ENCODE measurements at places on chromosomes 1 and 21.

- no peak for DNase-seq
These were observed 415.6 kb upstream of the KAZN start for GRCh38 chr1:14182856-14183255.

GRCh38 chr1:224569276-224569675, 46.8 kb upstream of the CNIH3 start:
- DNase-seq: no peak

GRCh38 chr1:185864331-185864730, 130.1 kb downstream of the HMCN1 start:
- no peak for DNase-seq

DNA sequence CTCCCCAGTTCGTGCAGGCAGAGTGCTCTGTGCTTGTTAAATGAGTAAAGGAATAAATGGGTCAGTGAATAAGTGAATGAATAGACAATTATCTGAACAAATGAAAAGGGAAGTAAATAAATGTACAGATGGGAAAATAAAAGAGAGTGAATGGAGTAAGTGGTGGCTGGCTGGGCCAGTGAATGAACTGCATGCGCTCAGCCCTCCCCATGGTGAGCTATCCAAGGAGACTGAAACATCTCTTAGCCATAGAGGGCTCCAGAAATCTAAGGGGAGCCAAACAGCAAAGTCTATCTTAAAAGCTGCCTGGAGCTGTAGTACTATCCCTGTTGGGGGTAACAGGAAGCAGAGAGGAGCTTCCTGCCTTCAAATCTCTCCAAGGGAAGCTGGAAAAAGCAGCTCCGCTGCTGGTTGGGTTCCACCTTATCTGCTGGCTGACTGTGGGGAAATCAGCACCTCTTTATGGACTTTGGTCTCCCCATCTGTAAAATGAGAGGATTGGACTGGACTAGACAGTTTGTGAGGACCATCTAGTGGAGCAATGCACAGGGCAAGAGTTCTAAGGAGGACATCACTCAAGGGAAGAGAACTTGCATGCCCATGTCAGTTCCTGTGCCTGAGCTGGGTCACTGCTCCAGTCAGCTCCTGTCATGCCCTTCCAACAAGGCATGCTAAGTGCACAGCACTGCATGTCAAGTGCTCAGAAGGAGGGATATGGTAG, 77.9 kb downstream of the TRABD2B start:
- DNase-seq: no peak

GRCh38 chr1:216961516-216961915, 238.3 kb upstream of the ESRRG start:
- DNase-seq: no peak

GRCh38 chr1:22790232-22791008, 79.8 kb downstream of the EPHB2 start:
- no peak for DNase-seq

DNA sequence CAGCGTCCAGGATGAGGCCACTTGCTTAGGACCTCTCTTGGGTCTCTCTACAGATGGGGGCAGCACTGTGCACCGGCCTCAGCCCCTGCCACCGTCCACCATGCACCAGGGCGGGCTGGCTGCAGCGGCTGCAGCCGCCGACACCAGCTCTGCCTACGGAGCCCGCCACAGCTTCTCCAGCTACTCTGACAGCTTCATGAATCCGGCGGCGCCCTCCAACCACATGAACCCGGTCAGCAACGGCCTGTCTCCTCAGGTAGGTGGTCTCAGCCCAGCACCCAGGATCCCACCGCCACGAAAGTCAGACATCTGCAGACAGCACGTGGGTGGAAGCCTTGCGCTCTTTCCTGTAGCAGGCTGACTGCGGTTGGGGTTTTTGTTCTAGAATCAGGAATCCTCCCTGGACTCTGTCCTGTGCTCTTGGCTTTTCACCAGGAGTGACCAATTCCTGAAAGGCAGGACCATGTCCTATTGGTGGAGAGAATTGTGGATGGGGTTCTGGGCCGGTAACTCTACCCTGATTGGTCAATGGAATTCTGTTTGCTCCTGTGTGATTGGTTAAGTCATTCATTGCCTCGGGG, 72.5 kb downstream of the PAX7 start:
- DNase-seq: peak; percentile 9

DNA sequence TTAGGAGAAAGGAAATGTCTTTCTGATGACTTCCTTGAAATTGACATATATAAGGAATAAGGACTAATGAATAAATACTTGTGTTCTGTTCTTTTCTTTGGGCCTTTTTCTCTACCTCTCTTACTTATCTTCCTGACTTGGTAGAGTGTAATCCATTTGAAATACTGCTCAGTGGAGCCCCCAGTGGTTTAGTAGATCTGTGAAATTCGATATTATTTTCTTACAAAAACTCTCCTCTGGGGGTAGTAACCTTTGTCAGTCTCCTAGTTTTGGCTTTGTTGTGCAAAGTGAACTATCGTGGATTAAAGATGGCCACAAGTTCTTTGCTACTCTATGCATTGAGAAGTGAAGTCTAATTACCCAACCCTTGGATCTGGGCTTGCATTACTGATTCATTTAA, 48.8 kb downstream of the DUSP10 start:
- no peak for DNase-seq

- DNase-seq: no peak
These were observed 250.2 kb upstream of the FGGY start for GRCh38 chr1:59046730-59047157.

DNA sequence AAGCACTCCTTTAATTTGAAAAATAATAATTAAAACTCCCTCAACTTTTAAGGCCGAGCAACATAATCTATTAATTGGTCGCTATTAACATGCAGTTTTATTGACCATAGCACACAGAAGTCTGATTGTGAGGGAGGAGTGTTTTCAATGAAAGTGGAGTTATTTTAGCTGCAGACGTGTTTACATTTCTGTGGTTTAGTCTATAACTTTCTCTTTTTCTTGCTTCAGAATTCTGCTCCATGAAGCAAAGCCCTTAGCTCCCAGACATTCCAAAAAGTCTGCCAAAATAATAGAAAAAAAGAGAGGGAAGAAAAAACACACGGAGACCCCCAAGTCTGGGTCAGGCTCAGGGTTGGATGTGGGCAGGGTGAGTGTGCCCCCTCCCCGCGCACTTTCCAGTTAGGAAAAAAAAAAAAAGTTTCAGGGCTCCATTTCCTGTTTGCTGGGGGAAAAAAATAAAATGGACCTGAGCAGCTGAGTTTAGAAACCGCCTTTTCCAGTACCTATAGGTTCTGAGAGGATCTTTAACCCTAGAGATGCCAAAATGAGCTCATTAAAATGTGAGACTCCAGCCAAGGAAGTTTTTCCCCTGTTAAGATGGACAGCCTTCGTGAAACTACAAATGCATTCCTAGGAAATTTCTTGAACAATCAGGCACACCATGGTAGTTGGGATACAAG, 143.7 kb upstream of the ETS2 start:
- DNase-seq: peak; percentile 70

GRCh38 chr1:161106431-161106830, 8.3 kb downstream of the KLHDC9 start:
- no peak for DNase-seq

DNA sequence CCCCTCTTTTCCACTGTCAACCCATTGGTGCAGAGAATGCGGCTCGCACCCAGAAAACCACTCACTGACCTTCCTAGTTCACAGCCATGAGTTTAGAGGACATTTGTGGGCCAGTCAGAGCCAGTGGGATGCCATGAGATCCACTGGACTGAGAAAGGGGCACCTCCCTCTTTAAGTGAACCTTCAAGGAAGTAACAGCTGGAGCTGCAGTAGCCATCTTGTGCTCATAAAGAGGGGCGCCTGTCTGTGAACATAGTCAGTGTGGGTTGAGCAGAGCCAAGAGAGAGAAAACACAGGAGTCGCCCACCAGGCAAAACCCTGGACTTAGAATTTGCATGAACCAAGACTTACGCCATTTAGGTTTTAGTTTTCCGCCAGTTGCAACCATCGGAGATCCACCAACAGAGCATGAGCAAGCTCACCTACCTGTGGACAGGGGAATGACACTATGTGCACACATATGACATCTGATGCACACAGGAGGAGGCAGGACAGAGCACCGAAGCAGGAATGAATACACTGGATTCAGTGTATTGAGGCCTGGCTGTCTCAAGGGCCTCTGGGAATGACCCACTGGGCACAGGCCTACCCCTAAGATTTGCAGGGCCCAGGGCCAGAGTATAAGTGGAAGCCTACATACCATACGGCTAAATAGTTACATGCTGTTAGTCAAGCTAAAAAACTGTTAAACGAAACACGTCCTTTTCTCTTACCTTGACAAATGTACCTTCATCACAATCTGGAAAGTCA, 151.6 kb downstream of the GRIK3 start:
- DNase-seq: no peak

- no peak for DNase-seq
These were observed 556 bp downstream of the WDR77 start for GRCh38 chr1:111448482-111448917.

DNA sequence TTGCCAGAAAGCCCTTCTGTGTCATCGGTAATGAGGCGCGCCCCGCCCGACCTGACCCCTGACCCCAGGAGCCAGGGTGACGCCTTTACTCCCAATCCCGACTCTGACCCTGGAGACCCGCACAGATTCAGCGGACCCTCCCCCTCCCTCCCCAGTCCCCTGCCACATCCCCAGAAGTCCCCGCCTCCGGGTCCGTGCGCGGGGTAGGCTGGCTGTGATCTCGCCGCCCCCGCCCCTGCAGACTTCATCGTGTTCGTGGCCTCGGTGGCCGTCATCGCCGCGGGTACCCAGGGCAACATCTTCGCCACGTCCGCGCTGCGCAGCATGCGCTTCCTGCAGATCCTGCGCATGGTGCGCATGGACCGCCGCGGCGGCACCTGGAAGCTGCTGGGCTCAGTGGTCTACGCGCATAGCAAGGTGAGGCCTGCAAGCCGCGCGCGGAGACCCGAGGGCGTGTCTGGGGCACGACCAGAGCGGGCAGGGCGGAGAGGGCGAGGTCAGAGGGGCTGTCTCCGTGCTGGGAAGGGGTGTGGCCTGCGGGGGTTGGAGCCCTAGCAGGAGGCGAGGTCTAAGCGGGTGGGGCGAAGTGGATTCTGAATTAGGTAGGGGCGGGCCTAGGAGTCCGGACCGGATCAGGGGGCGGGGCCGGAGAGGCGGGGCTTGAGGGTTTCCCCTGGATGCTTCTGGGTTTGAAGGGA, 34.8 kb downstream of the KCNQ4 start:
- DNase-seq: peak; percentile 66

DNA sequence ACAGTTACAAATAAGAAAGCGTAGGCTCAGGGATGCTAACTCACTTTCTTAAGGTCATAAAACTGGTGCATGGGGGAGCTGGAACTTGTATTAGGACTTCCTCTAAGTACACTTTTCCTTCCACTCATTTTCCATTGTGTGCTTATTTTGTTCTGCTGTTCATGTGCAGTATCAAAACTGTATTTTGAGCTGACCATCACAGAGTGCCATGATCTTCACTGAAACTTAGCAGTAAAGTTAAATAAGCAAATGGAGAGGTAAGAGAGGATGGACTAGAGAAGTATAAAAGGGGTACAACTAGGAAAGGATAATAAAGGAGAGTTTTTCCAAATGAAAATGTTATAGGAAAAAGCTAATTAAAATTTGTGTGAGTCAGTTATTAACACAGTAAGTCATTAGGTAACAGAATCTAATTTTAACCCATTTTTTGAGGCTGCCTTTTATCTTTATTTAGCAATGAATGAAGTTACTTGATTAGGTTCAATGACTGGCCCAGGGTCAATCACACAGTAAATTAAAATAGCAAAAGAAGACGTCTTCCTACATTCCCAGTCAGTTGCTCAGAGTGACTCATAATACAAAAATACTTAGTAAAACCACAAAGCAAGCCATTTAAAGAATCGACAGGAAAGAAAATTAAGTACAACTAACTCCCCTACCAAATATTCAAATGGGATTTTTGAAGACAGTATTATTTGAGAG, 165.8 kb upstream of the C1orf105 start:
- DNase-seq: peak; percentile 93

GRCh38 chr1:104874044-104874443, 1124.3 kb downstream of the AMY1C start:
- no peak for DNase-seq

- DNase-seq: peak; percentile 6
These were observed 29.9 kb upstream of the DISP1 start for GRCh38 chr1:222784916-222785315.

GRCh38 chr1:117616356-117616755, 10.5 kb downstream of the TENT5C start:
- no peak for DNase-seq

- DNase-seq: peak; percentile 50
These were observed 223.0 kb downstream of the PLA2G4A start for GRCh38 chr1:187051618-187052232.

- DNase-seq: peak; percentile 62
These were observed 1588.9 kb downstream of the KCNT2 start for GRCh38 chr1:195019385-195019784.

DNA sequence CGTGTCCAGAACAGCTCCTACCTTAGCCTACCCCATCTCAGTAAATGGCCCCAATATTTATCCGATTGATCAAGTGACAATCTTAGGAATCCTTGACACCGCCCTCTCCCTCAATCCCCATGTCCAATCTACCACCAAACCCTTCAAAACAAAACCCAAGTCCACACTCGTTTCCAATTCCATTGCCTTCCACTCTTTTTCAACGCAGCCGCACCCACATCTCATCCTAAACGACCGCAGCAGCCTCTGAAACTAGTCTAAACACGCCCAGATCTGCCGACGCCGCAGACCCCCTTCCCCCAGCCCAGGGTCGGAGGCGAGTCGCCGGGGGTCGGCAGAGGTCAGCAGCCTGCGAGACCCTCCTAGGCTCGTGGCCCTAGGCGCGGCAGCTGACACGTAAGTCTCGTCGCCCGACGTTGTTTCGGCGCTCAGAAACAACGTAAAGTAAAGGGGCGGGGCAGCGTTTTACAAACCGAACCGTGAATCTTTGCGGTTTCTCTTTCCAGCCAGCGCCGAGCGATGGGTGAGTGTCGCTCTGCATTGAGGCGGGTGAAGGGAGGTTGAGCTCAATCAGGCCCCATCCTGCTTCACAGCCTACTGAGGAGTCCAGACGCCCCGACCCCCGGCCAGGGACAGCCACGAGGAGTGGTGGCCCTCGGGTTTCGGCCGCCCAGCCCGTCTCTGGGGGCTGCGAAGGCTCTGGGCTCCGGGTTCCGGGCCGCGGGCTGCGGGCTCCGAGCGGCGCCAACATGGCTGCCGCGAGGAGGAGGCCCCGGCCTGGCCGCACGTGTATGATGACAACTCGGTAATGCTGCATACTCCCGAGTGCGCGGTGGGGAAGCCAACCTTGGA, at the start of gene RPS8:
TSS of gene RPS8 (plus strand) at position 463 of the 852 bp plus-strand sequence. CDS start at position 520, 57 bp downstream.
- DNase-seq: peak; percentile 94

- DNase-seq: no peak
These were observed 237.6 kb upstream of the DUSP10 start for GRCh38 chr1:221979444-221980032.

GRCh38 chr1:240312872-240313271, 221.2 kb downstream of the FMN2 start:
- peak; percentile 97 for DNase-seq

DNA sequence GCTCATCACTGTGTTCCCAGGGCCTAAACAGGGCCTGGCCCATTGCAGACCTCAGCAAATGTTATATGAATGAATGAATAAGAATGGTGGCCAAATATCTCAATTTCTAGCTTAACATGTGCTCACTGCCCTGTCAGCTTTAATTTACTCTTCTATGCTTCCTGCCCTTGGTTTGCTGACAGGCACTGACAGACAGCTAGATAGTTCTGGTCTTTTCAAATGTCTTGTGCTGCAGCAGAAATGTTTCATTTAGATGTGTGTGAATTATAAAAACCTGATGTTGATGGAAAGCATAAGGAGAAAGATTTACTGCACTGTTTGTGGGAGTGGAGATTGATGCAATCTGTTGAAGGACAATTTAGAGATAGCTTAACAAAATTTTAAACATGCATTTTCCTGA, 48.9 kb downstream of the LPAR3 start:
- no peak for DNase-seq

- DNase-seq: peak; percentile 13
These were observed 167.3 kb upstream of the COA6 start for GRCh38 chr1:234205966-234206365.

- DNase-seq: no peak
These were observed 20.1 kb upstream of the TRIM33 start for GRCh38 chr1:114531094-114531493.
